HS-27A (cell line): ENCODE measurements at places on chromosomes 4 and X.

DNA sequence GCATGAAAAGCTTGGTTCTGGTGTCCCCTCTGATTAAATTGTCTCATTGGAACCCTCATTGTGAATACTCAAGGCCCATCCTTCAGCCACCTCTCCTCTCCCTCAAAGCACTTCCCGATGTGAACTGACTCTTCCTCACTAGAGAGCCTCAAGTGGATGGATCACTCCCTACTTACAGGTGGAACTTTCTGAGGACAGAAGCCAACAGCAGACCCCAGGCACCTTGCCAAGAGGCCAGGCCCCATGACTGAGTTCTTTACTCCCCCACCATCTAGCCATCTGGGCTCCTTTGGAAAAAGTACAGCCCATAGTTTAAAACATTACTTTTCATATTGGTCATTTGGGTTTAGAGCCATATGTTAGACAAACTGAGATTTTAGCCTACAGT, 224.1 kb downstream of the SHROOM3 start:
- no peak for DNase-seq

- no peak for DNase-seq
These were observed 4.7 kb downstream of the GABRA2 start for GRCh38 chr4:46385235-46385634.

DNA sequence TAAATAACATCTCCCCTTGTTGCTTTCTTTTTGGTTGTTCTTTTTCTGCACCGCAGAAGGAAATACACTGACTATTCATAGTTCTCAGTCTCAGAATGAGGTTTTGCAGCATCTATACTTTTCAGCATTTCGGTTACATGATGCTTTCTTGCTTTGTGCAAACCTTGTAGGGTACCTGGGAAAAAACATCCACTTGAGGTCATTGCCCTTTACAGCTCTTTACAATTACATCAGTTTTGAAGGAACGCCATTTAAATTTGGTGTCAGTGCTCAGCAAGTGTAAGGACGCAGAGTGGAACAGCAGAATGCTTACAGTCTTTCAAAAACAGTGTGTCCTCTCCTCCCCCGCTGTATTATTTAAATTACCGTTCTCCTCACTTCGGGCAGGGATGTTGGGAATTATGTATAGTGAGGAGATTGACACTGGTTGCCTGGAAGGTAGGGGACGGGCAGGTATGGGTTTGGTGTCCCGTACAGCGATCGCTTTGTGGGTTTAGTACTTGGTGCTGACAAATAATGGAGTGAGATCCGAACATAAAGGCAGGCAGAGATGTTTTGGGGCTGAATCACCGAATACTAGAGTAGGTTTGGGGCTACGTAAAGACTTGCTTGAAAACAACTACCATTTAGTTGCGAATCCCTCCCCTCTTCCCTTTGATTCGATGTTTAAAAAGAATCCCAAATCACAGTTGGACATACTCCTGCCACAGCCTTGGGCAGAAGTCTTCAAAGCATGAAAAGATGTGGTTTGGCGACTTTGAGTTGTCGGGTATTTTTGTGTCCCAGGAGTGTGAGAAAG, 2.0 kb upstream of the NKX3-2 start:
- no peak for DNase-seq

- no peak for DNase-seq
These were observed 4.1 kb downstream of the TDO2 start for GRCh38 chr4:155907556-155907955.

DNA sequence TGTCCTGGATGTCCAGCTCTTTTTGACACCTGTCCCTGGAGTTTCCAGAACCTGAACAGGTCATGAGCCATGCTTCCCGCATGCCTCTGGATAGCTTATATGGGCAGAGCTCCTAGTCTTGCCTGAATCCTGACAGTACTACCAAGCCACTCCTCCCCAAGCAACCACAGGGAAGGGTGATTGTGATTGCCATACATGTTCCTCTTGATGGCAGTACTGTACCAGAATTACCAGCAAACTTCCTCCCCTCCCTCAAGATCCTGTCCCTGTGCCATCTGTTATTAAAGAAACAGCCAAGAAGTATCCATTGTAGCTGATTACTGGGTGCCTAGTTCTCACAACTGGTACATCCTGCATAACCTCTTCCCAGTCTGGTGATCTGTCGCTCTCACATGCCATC, 264.3 kb upstream of the AGTR2 start:
- DNase-seq = no peak

DNA sequence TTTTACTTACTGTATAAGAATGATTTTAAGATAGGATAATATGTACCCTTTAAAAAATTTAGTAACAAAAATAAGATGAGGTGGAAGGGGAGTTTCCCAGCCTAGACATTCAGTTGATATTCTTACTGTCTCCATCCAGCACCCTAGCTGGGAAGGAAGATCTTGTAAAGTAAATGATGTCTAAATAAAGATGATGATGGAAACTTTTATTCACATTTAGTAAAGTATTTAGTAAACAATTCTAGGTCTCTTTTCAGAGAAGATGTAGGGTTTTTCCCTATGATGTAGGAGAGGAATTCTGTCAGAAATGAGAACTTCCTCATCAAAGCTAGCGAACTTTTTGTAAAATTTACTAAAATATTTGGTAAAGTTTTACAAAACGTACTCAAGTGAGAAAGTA, 136.8 kb downstream of the RAPGEF2 start:
- no peak for DNase-seq

- DNase-seq = no peak
These were observed 181.7 kb upstream of the IGFBP7 start for GRCh38 chr4:57291911-57292310.

DNA sequence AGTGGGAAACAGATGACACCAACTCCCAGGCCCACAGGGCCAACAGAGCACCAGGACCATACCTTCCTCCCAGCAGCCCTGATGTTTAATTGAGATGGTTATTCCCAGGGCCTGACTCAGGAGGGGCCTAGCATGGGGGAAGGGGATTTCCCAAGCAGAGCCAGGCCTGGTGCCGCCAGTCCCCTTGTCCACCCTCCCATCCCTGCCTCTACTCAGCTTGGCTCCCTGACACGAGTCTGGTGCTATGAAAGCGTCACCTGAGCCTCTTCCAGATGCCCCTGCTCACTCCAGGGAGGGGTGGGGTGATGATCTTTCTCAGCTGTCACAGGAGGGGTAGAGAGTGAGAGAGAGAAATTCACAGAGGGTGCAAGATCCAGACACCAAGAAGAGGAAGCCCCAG, 72.7 kb downstream of the EFNB1 start:
- DNase-seq = no peak

GRCh38 chrX:69094977-69095669, 70.1 kb downstream of the PJA1 start:
- DNase-seq = no peak

DNA sequence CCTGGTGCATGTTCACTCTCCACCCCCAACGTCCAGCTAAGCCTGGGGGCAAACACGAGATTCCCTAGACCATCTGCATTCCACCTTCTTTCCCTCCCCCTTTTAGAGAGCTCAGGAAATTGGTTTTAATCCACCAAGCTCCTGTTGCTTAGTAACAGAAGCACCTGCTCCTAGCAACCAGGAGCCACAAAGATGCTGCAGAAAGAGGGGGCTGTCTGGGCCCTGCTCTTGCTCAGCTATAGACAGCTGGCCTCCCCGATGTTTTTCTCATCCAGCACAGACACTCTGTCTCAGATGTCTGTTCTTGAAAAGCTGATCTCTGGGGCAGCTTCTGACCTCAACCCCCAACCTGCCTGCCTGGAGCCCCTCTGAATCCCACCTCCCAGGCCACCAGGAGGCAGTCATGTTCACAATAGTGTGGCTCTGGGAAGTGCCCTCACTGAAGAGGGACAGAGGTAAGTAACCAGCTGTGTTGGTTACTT, 71.5 kb downstream of the SLC16A2 start:
- no peak for DNase-seq

- DNase-seq = no peak
These were observed 80.5 kb upstream of the ADGRA3 start for GRCh38 chr4:22596409-22596808.

DNA sequence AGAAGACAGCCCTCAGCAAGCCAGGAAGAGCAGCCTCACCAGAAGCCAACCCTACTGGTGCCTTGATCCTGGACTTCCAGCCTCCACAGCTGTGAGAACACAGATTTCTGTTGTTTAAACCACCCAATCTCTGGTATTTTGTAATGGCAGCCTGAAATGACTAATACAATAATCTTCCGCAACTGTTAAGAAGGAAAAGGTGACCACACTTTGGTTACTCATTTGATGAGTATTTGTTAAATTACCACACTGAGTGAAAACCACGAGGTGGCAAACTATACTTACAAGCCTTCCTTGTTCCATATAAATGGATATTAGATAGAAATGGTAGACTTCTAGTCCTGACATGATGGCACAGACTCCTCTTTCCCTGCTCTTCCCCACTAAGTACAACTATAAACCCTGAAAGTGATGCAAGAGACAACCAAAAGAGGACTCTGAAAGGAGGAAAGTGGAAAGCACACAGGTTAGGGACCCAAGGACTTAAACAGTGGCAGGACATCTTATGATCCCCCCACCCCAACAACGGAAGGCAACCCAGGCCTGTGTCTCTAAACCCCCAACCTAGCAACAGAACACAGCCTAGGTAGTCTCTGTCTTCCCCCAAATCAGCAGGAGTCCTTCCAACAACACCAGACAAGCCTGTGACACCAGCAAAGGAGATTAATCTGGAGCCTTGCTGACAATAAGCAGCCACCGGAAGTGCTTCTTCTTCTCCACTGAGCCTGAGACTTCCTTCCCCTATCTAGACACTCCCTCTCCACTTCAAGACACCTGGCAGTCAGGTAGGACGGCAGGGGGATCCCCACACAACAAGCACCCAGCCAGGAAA, 12.3 kb downstream of the ZNF182 start:
- no peak for DNase-seq

DNA sequence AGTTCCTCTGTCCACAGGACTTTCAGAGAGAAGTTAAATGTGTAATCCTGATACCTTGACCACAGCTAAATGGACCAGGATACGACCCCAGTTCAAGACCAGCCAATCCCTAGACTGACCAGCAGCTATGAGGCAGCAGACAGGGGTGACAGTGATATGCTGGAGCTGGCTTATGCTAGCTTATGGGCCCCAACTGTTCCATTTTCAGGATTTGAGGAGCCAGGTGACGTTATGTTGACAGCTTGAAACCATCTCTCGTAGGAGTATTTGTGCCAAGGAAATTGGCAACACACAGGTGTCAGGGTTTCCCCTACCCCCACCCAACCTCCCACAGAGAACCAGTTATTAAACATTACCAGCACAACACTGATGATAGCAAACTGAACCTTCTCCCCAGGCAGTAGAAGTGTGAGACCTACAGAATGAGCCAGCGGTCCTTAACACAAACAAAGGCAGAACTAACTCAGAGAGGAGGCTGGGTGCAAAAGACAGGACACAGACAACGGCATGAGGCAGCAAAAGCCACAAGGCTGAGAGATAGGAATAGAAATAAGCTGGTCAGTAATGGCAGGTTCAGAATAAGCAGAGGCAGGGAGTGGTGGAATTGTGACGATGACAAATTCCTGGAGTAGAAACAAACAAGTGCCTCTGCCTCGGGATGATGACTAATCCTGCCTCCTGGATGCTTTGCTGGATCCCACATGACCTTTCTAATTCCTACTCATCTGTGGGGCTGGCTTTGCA, 85.6 kb upstream of the CPEB2 start:
- DNase-seq = peak; percentile 62

- DNase-seq = no peak
These were observed 121.7 kb upstream of the CXXC4 start for GRCh38 chr4:104616401-104616820.

GRCh38 chrX:54248309-54248708, 65.3 kb upstream of the FAM120C start:
- no peak for DNase-seq

DNA sequence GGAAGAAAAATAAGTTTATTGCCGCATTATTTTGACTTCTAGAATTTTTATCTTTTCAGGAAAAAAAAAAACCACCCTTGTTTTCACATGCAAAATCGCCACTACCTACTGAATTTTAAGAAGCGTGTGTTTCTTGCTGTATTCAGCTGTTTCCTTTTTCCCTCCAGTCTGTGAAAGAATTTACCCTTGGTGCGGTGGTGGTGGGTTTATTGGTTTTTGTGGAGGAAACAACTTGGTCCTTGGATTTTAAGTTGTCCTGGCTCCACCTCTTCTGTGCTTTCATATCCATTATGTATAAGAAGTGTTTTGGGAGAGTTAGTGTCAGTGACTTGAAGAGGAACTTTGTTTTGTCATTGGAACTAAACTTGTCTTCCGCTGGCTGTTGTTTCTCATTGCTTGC, 8.1 kb downstream of the RAPGEF2 start:
- no peak for DNase-seq

- no peak for DNase-seq
These were observed 1.4 kb downstream of the KLHL34 start for GRCh38 chrX:21656587-21657317.

DNA sequence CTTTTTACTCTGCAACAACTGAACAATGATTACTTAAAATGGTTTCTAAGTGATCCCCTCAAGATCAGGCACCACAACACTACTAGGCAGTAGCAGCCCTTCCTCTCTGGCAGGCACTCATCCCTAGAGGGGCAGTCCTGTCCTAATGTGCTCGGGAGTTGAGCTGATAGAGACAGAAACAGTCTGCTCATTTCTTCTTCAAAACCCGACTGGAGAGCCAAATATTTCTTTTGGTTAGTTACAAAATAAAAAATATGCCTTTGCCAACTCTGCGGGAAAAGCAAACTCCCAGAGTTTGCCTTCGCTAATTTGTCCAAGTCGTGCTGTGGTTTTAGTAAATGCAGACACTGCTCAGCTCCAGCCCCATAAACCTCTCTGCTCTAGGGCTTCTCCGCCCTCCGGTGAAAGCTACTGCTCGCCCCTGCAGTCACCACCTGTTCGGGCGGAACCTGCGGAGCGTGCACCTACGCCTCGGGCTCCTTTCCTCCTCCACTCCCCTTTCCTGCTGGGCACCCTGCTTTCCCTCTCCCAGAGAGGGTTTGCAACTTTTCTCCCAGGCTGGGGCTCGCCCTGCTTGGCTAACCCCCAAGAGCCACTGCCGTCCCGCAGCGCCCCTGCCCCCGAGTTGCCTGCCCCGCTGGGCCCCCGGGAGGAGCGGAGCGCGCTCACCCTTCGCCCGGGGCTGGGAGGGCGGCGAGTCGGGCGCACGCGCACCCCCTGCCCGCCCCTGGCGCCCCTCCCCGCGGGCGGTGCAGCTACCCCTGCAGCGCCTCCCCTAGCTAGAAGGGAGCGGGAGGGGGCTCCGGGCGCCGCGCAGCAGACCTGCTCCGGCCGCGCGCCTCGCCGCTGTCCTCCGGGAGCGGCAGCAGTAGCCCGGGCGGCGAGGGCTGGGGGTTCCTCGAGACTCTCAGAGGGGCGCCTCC, at the start of gene NPNT:
NPNT (plus strand) TSS at position 812 of the 923 bp plus-strand sequence. CDS start 182 bp downstream, outside the sequence.
- no peak for DNase-seq

GRCh38 chr4:163127621-163128020, 39.1 kb downstream of the NAF1 start:
- DNase-seq = no peak

GRCh38 chr4:581181-581580, 5.1 kb upstream of the TMEM271 start:
- DNase-seq = no peak
